ENCODE measurements at places on chromosomes 6 and 20.

- no peak for DNase-seq
Observed at GRCh38 chr6:101909366-101909765, 515.9 kb downstream of the GRIK2 start.

GRCh38 chr6:20200761-20201630 is 11.3 kb downstream of the MBOAT1 start:
- no peak for DNase-seq

GRCh38 chr20:17856024-17856564 is 112.5 kb downstream of the SNX5 start:
- no peak for DNase-seq

DNA sequence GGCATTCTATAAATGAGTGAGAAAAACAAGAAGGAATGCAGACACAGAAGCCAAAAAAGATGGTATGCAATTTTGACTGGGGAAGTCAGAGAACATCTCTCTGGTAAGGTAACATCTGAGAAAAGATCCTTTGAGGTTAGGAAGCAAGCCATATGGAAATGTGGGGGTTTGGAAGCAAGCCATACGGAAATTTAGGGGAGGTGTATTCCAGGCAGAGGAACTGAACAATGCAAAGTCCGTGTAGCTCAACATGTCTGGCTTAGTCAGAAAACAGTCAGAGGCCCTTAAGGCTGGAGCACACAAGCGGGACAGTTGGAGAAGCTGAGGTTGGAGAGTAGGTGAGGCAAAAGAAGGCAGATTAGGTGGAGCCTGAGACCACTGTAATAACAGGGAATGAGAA is 35.3 kb downstream of the RALGAPA2 start:
- DNase-seq: no peak

DNA sequence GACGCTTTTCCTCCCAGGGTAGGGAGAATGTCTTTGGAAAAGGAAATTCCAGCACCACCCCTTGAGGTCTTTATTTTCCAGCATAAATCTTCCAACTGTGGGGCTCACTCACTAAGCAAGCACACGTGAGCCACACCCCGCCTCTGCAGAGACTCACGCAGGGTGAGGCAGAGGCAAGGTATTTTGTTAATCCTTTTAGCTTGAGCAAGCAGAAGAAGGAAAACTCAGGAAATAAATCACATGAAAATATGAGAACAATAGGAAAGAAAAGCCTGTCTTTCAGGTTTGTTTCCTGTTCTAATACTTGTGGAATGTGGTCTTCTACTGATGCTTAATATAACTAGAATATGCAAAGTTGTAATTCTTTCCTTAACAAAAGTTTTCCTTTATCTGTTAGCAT is 4.1 kb upstream of the PHACTR2 start:
- DNase-seq: peak; percentile 44

DNA sequence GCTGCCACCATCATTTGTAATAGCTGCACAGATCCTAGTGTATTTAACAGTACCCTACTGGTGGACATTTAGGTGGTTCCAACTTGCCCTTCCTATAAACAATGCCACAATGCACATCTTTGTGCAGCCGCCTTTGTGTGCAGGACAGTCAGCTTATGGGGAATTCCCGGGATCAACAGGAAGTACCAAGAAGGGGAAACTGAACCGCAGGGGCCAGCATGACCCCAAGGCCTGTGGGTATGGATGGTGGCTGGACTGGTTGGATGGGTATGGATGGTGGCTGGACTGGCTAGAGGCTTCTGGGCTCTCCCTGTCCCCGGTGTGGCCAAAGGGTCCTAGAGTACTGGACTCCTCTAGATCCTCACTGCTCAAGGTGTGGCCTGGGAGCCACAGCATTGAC is 46.7 kb downstream of the CEBPB start:
- DNase-seq: no peak

DNA sequence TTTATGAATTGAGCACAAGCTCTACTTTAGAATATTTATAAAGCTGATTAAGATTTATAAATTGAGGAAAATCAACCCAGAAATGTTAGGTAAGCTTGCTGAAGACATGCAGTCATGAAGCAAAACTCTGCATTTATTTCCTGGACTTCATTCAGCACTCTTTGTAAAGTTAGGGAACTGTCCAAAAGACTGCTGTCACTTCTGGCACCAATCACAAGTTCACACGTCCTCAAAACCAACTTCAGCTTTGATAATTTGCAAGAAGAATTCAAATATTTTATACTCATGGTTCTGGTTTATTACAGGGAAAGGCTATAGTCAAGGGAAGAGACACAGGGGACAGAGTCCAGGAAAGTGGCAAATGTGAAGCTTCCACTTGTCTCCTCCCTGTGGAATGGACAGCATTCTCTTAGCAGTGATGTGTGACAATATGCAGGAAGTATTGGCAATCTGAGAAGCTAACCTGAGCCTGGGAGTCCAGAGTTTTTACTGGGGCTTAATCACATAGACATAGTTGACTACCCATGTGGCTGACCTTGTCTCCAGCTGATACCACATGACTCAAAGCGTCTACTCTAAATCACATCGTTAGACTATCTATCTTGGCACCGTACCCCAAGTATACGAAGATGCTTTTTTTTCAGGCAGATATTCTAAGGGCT is 85.4 kb downstream of the PPP1R14C start:
- DNase-seq: no peak

- DNase-seq: no peak
Observed at GRCh38 chr6:7185561-7185960, 77.8 kb downstream of the RREB1 start.

- peak; percentile 89 for DNase-seq
Observed at GRCh38 chr6:42726485-42727086, 4.2 kb upstream of the PRPH2 start.

- no peak for DNase-seq
Observed at GRCh38 chr20:21433329-21433890, 36.1 kb upstream of the NKX2-4 start.

GRCh38 chr6:4948781-4949450 is 54.9 kb downstream of the RPP40 start:
- no peak for DNase-seq

- no peak for DNase-seq
Observed at GRCh38 chr6:28254121-28254519, 2.1 kb upstream of the ZKSCAN4 start.

GRCh38 chr6:37303891-37304503 is 46.1 kb upstream of the TMEM217 start:
- peak; percentile 55 for DNase-seq

- DNase-seq: no peak
Observed at GRCh38 chr20:4013041-4013440, 2.3 kb downstream of the RNF24 start.

- no peak for DNase-seq
Observed at GRCh38 chr6:125612345-125612846, 137.0 kb upstream of the HEY2 start.

GRCh38 chr6:23784301-23784919 is 341.6 kb upstream of the NRSN1 start:
- DNase-seq: no peak

- DNase-seq: no peak
Observed at GRCh38 chr20:36572701-36573102, 695 bp upstream of the TGIF2 start.

DNA sequence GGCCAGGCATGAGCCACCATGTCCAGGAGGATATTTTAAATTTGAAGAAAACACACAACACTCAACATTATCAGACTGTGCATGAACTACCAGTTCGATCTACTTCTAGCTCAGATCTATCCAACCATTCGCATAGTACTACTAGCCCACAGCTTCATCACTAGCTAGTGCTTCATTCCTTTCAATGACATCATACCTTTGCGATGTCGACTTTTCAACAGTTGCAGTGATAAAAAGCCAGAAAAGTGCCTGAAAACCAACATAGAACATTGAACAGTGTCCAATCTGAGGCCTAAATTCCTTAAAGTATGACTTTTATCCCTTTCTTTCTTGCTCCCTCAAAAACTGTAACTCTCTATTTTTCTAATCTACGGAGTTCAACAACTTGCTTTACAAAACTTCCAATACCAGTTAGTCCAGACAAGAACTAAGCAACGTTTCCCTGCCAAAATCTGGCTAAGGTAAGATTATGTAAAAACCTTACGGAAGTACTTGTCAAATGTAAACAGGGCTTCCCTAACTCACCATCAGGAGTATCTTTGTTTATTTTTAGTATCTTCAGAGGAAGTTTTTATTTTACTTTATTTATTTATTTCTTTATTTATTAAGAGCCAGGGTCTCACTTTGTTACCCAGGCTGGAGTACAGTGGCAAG is 434.0 kb upstream of the JARID2 start:
- DNase-seq: no peak

- DNase-seq: no peak
Observed at GRCh38 chr6:143135325-143135724, 74.6 kb downstream of the AIG1 start.

DNA sequence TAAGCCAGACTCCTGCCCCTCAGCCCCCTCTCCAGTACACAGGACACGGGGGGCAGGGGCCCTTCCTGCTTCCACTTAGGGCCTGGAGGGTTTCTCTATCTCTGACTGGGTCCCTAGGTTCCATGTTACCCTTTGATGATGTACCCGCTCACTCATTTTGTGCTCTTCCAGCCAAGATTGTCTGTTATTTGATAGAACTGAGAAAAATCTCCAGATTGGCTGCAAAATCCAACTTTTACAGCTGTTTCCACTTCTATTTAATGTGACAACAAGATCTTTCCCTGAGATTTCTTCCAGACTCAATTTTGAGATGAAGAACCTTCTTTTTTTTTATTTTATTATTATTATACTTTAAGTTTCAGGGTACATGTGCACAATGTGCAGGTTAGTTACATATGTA is 85.7 kb downstream of the TMEM170B start:
- DNase-seq: no peak

DNA sequence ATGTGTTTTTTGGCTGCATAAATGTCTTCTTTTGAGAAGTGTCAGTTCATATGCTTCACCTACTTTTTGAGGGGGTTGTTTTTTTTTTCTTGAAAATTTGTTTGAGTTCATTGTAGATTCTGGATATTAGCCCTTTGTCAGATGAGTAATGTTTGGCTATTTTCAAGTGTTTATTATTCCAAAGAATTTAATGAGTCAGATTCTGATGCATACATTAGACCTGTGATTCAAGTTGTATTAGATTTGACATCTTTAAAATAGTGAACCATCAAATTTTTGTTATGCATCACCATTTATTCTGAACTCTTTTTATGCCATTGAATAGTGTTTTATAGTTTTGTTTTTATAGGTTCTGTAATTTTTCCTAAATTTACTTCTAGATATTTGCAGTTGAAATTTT is 319.3 kb downstream of the PKHD1 start:
- DNase-seq: no peak

DNA sequence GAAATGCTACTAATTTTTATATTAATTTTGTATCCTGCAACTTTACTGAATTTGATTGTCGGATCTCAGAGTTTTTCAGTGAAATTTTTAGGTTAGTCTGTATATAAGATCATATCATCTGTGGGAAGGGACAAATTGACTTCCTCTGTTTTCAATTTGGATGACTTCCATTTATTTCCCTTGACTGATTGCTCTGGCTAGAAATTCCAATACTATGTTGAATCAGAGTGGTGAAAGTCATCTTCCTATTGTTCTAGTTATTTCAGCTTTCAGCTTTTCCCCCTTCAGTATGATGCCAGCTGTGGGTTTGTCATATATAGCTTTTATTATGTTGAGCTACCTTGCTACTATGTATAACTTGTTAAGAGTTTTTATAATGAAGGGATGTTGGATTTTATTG is 771.2 kb downstream of the KIF16B start:
- no peak for DNase-seq

DNA sequence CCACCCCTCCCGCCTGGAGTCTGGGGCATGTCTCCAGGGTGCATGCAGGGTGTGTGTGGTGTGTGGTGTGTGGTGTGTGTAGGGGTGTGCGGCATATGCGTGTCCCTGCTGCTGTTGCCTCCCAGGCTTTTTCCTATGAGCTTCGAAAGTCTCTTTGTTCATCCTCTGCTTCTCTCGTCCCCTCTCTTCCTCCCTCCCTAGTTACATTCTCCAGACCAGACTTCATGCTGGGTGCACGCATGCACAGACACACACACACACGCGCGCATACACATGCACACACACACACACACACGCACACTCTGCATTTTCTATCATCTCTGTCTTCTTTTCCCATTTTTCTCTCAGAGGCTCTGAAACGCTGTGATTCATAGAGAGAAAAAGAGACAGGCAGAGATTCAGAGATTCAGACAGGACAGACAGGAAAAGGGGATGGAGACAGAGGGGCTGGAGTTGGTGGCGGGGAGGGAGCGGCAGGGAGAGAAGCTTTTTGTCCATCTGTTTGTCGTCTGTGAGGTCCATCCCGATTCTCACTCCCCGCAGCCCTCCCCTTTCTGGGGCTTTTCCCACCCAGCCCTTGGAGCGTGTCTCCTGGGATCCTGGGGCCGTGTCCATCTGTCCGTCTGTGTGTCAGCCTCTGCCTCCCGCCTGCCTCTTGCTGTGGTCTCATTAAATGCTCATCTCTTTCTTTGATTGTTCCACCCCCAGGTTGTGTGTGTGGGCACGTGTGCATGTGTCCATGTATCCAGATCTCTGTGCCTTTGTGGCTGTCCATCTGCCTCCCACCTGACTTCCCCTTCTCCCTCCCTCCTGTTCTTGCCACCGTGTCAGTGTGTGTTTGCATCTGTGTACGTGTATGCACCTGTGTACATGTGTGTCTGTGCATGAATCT is 62.6 kb downstream of the SRC start:
- DNase-seq: peak; percentile 84

DNA sequence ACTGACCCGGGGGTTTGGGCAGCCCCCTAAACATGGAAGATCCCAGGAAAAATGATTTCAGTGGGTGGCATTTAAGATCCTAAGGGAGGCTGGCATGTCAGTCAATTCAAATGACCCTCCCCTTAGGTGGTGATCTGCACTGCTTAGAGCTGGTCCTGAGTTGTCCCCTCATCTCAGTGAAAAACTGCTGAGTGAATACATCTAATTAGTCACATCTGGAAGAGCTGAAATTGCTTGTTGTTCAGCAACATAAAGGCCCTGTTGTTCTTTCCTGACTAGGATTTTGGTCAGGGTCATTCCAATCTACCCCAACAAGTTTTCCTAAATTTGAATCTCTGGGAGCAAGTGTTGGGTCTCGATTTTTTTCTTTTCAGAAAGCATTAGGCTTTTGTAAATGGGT is 126.4 kb downstream of the LCA5 start:
- no peak for DNase-seq

DNA sequence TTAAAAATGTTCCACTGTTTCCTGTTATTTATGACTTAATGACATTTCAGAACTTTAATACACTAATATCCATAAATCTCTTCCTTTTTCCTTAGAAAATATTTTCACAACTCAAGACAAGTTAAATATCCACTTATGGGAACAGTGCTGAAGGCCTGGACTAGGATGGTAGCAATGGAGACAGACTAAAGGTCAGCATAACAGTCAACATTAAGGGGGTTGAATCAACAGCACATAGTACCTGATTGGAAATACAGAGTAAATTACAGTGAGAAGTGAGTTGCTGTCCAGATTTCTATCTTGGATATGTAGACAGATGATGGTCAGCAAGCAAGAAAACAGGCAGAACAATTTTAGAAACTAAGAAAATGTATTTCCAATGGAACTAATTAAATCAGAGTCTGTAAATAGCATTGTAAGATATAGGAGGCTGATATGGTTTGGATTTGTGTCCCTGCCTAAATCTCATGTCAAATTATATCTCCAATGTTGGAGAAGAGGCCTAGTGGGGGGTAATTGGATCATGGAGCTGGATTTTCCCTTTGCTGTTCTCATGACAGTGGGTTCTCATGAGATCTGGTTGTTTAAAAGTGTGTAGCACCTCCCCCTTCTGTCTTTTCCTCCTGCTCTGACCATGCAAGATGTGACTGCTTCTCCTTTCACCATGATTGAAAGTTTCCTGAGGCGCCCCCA is 682.7 kb downstream of the MAFB start:
- DNase-seq: no peak

- no peak for DNase-seq
Observed at GRCh38 chr20:59158673-59159072, 4.9 kb upstream of the ZNF831 start.
